Thoracic aorta (tissue), 2 donors: ENCODE measurements at places on chromosomes 16 and 17. TPM values are rescaled to one million over a fixed set of nuclear protein-coding genes. Genes with fewer than 3 reads are reported as not detected.

GRCh38 chr17:28735242-28735722 lies 6.7 kb downstream of the NEK8 start:
- no peaks in the 10 kb centered on the region for H3K4me1 ChIP-seq
- no peak overlapping the region for H3K27ac ChIP-seq
- H3K27me3 ChIP-seq = no peaks in the 10 kb centered on the region
- H3K36me3 ChIP-seq = no peaks in the 10 kb centered on the region
- DNase-seq = no peak

DNA sequence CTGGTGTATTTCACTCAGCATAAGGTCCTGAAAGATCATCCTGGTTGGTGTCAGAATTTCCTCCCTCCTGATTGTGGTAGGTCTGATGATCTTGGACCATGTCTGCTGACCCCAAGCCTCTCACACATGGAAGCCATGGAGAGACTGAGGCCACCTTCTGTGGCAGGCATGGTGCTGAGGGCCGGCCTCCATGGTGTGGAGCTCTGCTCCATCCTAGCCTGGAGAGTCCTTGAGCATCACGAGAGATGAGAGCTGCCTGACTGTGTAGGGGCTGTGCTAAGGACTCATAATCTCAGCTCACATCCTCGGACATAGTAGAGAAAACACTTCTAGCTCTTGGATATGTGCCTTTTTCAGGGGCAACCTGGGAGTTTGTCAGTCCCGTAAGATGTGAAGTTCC lies 40.6 kb downstream of the MPRIP start:
- DNase-seq = no peak
- peaks cover 33% of the 10 kb centered on the region for H3K4me1 ChIP-seq

GRCh38 chr16:81973737-81974136 lies 37.5 kb downstream of the SDR42E1 start:
- DNase-seq = no peak
- H3K27ac ChIP-seq = no peak overlapping the region
- no peaks in the 10 kb centered on the region for H3K27me3 ChIP-seq

DNA sequence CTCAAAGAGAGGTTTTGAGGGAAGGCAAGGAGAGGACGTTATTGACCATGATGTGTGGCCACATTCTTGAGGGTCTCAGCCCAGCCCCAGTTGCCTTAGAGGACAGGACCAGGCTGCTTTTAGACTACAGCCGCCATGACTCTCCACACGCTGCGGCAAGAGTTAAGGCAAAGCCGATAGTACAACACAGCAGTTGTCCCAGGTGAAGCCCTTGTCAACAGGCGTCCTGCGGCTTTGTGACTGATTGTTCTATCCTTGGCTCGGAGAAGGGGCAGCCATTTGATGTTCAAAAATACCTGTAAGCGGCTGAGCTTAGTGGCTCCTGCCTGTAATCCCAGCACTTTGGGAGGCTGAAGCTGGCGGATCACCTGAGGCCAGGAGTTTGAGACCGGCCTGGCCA lies 28.8 kb downstream of the TMEM92 start:
- no peaks in the 10 kb centered on the region for H3K36me3 ChIP-seq
- H3K27me3 ChIP-seq = no peaks in the 10 kb centered on the region
- H3K4me1 ChIP-seq = peaks cover 11% of the 10 kb centered on the region
- H3K27ac ChIP-seq = no peak overlapping the region
- no peak overlapping the region for H3K4me3 ChIP-seq

The ZNF423 gene
- 22.9 TPM for total RNA-seq

GRCh38 chr17:57578608-57579225 lies 166.4 kb downstream of the CCDC182 start:
- H3K27ac ChIP-seq = no peak overlapping the region
- no peak overlapping the region for H3K4me3 ChIP-seq
- H3K27me3 ChIP-seq = no peaks in the 10 kb centered on the region

The CALCOCO2 gene
- total RNA-seq = 192 TPM

The MPP3 gene
- 73.8 TPM for total RNA-seq

GRCh38 chr17:68377771-68378267 lies 79.5 kb downstream of the WIPI1 start:
- no peaks in the 10 kb centered on the region for H3K36me3 ChIP-seq
- peaks cover 18% of the 10 kb centered on the region for H3K4me1 ChIP-seq
- H3K4me3 ChIP-seq = peak overlapping the region; percentile 51
- DNase-seq = no peak
- H3K27ac ChIP-seq = peak overlapping the region; percentile 98

- peak overlapping the region; percentile 38 for H3K4me3 ChIP-seq
- no peaks in the 10 kb centered on the region for H3K4me1 ChIP-seq
- no peak for DNase-seq
- H3K27me3 ChIP-seq = no peaks in the 10 kb centered on the region
Measured at GRCh38 chr16:55257966-55258613, 65.9 kb upstream of the IRX6 start.

The HBA1 gene
- not detected for total RNA-seq

DNA sequence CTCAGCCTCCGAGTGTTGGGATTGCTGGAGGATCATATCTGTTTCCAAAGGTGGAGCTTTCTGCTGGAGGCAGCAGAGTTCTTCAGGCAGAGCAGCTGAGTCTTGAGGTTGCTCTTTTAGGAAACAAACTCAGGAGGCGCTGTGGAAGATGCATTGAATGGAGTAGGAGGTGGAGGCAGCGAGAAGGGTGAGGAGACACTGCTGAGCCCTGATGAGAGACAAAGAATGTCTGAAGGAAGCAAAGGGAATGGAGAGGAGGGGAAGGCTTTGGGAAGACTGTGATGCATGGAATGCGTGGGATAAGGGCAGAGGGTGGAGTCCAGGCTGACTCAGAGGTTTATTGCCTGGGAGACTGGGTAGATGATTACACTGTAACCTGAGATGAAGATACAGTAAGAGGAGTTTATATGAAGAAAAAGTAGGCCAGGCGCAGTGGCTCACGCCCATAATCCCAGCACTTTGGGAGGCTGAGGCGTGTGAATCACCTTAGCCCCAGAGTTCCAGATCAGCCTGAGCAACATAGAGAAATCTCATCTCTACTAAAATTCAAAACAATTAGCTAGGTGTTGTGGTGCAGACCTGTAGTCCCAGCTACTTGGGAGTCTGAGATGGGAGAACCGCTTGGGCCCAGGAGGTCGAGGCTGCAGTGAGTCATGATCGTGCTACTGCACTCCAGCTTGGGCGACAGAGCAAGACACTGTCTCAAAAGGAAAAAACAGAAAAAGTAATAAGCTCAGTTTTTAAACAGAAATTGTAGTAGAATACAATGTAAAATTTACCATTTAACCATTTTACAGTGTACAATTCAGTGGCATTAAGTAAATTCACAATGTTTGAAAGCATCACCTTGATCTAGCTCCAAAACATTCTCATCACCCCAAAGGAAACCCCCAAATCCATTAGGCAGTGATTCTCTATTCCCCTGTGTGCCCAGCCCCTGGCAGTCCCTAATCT lies 17.8 kb upstream of the TMEM219 start:
- DNase-seq = no peak
- no peaks in the 10 kb centered on the region for H3K27me3 ChIP-seq
- H3K4me3 ChIP-seq = no peak overlapping the region
- no peaks in the 10 kb centered on the region for H3K36me3 ChIP-seq

DNA sequence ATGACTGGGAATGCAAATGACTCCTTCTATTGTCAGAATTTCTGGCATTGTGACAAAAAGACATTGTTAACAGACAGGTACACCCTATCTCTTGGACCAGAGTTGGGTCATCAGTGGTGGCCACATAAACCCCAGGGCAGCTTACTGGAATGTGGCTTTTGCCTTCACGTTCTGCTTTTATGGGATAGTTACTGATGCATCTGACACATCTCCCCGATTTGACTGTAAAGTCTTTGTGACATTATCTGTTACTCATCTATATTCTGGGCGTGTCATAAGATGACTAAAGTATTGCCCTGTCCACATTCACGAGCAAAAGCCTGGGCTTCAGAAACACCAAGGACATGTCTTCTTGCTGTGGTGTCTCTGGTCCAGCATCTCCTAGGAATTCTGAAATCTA lies 18.7 kb upstream of the AQP8 start:
- H3K4me3 ChIP-seq = no peak overlapping the region
- DNase-seq = no peak
- H3K36me3 ChIP-seq = no peaks in the 10 kb centered on the region
- no peaks in the 10 kb centered on the region for H3K4me1 ChIP-seq

DNA sequence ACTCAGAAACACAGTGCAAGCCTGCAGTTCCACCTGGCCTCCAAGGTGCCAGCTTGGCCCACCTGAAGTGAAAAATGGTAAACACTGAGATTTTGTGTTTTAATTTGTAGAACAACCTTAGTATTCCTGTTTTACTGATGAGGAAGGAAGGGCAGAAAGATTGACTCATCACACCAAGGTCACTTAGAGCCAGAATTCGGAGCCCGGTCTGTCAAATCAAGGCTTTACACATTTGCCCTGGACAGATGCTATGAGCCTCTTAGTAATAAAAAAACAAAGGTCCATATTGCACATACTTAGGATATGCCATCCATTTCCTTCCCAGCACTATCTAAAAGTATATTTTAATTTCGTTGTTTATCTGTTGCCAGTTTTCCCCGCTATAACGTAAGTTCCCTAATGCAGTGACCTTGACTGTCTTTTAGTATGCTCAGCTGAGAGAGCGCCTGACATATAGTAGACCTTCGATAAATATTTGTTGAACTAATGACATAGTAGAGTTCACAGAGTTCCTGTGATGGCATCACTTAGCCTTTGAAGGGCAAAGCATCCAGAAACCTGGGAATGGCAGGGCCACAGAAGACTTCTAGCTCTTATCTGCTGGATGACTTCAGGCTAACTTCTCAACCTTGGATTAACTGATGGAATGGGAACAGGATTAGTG lies 7.2 kb upstream of the TBKBP1 start:
- H3K27ac ChIP-seq = no peak overlapping the region
- no peak overlapping the region for H3K4me3 ChIP-seq
- no peaks in the 10 kb centered on the region for H3K4me1 ChIP-seq
- no peak for DNase-seq

GRCh38 chr16:85446951-85447692 lies 166.0 kb upstream of the GSE1 start:
- no peaks in the 10 kb centered on the region for H3K4me1 ChIP-seq
- H3K36me3 ChIP-seq = no peaks in the 10 kb centered on the region
- no peak overlapping the region for H3K4me3 ChIP-seq
- H3K27ac ChIP-seq = no peak overlapping the region

The FBXW10 gene
- total RNA-seq = not detected

The USP6 gene
- total RNA-seq = 2.0 TPM

- H3K36me3 ChIP-seq = no peaks in the 10 kb centered on the region
- peak overlapping the region; percentile 66 for H3K4me3 ChIP-seq
- DNase-seq = no peak
- peaks cover 41% of the 10 kb centered on the region for H3K4me1 ChIP-seq
- H3K27ac ChIP-seq = peak overlapping the region; percentile 92
Measured at GRCh38 chr17:76263896-76264295, 1.3 kb upstream of the UBALD2 start.

GRCh38 chr17:57817299-57817698 lies 32.5 kb downstream of the MRPS23 start:
- no peaks in the 10 kb centered on the region for H3K4me1 ChIP-seq
- H3K4me3 ChIP-seq = no peak overlapping the region
- no peaks in the 10 kb centered on the region for H3K27me3 ChIP-seq
- H3K36me3 ChIP-seq = no peaks in the 10 kb centered on the region
- no peak overlapping the region for H3K27ac ChIP-seq

GRCh38 chr16:75280331-75280804 lies 28.9 kb upstream of the BCAR1 start:
- H3K4me3 ChIP-seq = no peak overlapping the region
- H3K27me3 ChIP-seq = no peaks in the 10 kb centered on the region
- no peak overlapping the region for H3K27ac ChIP-seq
- no peaks in the 10 kb centered on the region for H3K36me3 ChIP-seq

GRCh38 chr17:83115832-83116231 lies 36.4 kb downstream of the METRNL start:
- no peak overlapping the region for H3K4me3 ChIP-seq
- no peaks in the 10 kb centered on the region for H3K36me3 ChIP-seq
- H3K27ac ChIP-seq = no peak overlapping the region
- H3K27me3 ChIP-seq = no peaks in the 10 kb centered on the region
- no peak for DNase-seq

The TMEM238L gene
- not detected for total RNA-seq

DNA sequence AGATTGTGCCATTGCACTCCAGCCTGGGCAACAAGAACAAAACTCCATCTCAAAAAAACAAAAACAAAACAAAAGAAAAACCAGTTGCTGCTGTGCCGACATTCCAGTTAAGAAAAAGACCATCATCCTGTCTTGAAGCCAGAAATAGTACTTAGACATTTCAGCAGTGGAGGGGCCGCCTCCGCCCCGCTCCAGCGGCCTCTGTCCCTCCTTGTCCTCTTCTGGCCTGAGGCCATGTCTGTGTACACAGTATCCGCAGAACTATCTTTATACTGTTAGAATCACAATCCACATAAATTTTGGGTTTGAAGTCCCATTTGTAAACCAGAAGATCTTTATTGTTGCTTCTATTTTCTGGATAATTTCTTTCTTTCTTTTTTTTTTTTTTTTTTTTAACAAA lies 24.9 kb downstream of the ZC3H18 start:
- peaks cover 15% of the 10 kb centered on the region for H3K36me3 ChIP-seq
- no peaks in the 10 kb centered on the region for H3K4me1 ChIP-seq
- no peaks in the 10 kb centered on the region for H3K27me3 ChIP-seq
- DNase-seq = no peak

The ITGA2B gene
- 3.4 TPM for total RNA-seq

The GLP2R gene
- total RNA-seq = 2.3 TPM

GRCh38 chr16:77443357-77444146 lies 8.7 kb upstream of the ADAMTS18 start:
- H3K36me3 ChIP-seq = no peaks in the 10 kb centered on the region
- H3K27ac ChIP-seq = no peak overlapping the region

DNA sequence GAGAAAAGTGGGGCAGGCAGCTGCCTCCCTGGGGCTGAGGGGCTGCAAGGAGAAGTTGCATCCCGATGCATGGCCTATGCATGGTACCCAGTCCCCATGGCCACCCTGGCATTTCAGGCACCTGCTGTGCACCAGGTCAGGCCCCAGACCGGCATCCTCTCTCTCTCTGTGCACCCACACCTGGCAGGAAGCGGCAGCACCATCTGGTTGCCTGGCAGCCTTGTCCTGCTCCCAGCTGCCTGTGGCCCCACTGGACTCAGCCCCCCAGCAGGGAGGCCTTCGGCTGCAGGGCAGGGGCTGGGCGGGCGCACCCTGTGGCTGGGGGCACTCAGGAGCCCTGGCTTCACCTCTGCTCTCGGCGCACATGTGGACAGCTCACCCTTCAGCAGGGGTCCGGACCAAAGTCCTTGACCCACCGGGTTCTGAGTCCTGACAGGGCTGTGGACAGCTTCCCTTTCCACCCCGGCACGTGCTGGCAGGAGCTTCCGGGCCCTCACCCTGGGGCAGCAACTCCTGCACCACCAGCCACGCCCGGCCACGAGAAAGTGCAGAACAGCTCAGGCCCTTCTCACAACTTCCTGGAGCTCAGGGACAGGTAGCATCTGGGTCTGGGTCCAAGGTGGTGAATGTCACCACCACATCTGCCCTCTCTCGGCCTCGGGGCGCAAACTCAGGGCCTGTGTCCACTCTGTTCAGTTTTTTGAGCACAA lies 36.7 kb downstream of the CTU2 start:
- H3K4me3 ChIP-seq = no peak overlapping the region
- H3K27me3 ChIP-seq = no peaks in the 10 kb centered on the region
- H3K4me1 ChIP-seq = peaks cover 16% of the 10 kb centered on the region

DNA sequence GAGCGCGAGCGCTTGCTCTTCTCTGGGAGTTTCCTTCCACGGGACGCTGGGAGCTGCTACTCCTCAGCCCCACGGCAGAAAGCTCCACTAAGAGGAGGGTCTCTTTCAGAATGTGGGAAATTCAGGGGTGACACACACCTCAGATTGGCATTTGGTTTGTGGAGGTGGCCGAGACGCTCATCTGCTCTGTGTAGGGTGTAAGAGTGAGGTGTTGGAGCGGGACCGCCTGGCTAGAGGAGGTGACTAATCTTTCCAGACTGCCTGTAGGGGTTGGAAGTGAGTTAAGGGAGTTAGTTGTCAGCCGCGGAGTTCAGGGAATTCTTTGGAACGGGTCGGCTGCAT lies 735 bp downstream of the PSMD11 start:
- H3K36me3 ChIP-seq = peaks cover 15% of the 10 kb centered on the region
- H3K4me3 ChIP-seq = peak overlapping the region; percentile 94
- no peaks in the 10 kb centered on the region for H3K27me3 ChIP-seq
- H3K27ac ChIP-seq = peak overlapping the region; percentile 74
